Fibroblast of the aortic adventitia (primary cell): ENCODE measurements at places on chromosomes 2 and 18. TPM values are rescaled to one million over a fixed set of nuclear protein-coding genes. Genes with fewer than 3 reads are reported as not detected.

The ESPNL gene
- total RNA-seq: 1.4 and 2.4 TPM in 2 replicates

DNA sequence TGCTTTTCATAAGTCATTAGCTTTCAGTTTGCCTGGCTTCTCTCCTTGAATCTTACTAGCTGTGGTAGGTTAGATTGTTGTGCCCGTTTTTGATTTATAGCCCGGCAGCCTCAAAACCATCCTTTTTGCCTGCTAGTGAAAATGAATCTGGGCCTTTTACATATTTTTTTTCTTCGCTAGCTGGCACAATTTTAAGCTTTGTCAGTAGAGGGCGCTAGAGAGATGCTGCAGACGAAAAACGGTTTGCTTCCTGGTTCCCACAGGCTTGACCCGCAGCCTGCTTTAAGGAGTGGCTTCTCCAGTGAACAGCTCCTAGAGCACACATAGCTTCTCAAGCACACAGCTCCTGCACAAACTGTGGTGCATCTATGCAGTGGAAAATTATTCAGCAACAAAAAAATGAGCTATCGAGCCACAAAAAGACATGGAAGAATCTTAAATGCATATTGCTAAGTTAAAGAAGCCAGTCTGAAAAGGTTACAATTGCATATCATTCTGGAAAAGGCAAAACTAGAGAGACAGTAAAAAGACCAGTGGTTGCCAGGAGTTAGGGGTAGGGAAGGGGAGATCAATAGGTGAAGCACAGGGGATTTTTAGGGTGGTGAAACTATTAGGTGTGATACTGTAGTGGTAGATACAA is 47.9 kb downstream of the E2F6 start:
- DNase-seq: no peak

The AMER3 gene
- not detected in 2 replicates for total RNA-seq

DNA sequence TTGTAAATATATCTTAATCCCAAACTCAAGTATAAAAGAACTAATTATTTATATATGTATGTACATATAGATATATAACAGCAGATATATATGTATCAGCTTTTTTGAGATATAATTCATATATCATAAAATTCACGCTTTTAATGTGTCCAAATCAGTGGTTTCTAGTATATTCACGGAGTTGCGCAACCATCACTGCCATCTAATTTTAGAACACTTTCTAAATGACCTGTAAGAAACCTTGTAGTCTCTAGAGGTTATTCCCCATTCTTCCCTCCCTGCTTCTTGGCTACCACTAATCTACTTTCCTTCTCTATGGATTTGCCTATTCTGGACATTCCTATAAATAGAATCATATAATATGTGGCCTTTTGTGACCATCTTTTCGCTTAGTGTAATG is 163.5 kb upstream of the TCF4 start:
- DNase-seq: no peak

The SDC1 gene
- total RNA-seq: 4.6 and 13.0 TPM in 2 replicates

The CDH20 gene
- 0.09 TPM in 1 of 2 replicates, not detected in the other for total RNA-seq

- no peak for DNase-seq
Measured at GRCh38 chr18:37967261-37967660, 401.7 kb upstream of the CELF4 start.

The PLEKHM3 gene
- total RNA-seq: 5.0 and 15.1 TPM in 2 replicates

The CYP27C1 gene
- 0.41 and 0.72 TPM in 2 replicates for total RNA-seq

- DNase-seq: no peak
Measured at GRCh38 chr2:176415937-176416499, 146.8 kb downstream of the MTX2 start.

DNA sequence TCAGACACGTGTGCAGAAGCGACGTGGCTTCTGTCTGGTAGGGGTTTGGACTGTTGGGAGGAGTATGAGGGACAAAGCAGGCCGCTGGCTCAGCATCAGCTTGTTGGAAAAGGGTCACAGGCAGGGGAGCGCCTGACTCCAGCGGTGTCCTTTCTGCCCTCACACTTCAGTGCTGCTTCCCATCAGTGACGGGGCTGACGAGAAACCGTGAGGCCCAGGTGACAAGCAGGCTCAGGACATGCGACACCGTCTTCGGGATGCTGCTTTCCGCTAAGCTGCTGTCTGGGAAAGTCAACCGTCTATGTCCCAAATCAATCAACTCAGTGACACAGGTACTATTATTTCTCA is 90.5 kb downstream of the USP40 start:
- DNase-seq: no peak

The CCDC68 gene
- total RNA-seq: 0.16 and 7.4 TPM in 2 replicates

DNA sequence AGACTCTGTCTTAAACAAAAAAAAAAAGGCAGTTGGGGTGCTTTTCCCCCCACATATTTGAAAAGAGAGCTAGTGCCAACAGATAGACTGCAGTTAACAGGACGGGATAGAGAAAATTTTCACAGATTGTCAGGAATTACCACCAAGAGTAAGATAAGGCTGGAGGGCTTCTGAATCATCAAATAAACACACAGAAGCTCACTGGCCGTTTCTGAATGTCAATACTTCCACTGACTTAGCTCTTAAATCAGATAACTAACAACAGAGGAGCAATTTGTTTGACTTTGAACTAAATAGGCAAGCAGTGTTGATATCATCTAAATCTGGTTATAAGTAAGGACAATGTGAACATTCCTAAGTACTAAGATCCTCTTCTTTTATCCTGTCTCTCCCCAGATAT is 34.7 kb downstream of the PIEZO2 start:
- DNase-seq: no peak

The DNAJC27 gene
- 3.8 and 5.6 TPM in 2 replicates for total RNA-seq
